ENCODE measurements at places on chromosomes 4 and X.

GRCh38 chr4:8894424-8894816, 22.8 kb upstream of the HMX1 start:
- DNase-seq = no peak

GRCh38 chr4:27684610-27685011, 824.0 kb downstream of the STIM2 start:
- DNase-seq = peak; percentile 39

DNA sequence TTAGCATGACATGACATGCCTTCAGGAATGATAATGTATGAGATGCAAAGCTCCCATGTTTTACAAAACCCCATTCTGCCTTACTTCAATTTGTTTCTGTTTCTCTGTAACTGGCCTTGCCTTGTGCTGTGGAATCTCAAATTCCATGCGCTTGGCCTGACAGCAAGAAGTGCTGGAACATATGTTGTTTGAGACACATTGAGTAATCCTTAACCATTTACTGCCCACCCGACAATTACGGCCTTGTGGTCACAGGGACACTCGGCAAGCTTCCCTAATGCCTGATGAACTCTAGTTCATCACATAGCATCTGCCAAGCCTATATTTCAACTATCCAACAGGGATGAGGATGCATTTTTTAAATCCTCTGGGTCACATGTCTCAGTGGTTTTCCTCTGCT, 226.4 kb upstream of the CASK start:
- DNase-seq = peak; percentile 71

DNA sequence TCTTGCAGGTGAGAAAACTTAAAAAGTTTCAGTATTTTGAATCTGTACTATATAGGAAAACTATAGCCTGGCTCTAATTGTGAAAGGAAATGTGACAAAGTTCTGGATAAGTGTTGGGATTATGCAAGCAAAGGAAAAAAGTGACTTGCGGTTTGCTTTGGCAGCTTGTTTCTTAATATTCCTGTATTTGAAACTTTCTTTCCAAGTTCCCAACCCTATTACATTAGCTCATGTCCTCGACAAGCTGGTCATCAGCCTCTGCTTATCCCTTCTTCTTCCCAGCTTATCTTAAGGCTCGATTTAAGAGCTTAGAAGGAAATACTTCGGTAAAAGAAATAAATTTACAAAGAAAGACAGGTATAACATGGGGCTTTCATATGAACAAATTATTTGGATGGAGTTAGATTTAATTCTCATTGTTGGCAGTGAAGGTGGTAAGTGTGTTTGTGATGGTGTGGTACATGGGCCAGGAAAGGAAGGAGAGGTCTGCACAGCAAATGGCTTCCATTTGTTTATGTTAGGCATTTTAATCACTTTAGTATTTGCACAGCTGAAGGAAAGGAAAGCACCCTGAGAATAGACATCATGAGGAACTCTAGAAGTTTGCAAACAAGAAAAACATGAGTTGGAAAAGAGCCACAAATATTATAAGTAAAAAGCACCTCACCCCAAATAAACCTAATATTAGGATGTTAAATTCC, 5.1 kb upstream of the MYOZ2 start:
- DNase-seq = no peak

- no peak for DNase-seq
Observed at GRCh38 chrX:38055170-38055847, 49.0 kb downstream of the SYTL5 start.

DNA sequence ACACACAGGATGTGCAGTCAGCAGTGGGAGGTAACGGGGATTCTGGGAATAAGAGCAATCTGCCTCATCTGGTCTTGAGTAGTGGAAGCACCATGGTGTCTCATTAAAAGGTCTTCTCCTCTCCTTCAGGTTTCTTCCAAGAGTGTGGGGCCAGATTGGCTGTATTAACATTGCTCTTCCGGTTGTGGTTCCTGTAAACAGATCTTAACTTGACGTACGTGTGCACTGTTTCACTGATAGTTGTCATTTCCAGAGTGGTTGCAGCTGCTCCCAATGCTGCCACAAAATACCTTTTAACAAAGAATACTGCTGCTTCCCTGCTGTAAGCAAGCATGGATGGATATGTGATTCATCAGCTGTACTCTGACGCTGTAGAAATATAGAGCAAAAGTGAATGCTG, 1443.4 kb upstream of the TENM3 start:
- DNase-seq = no peak

- peak; percentile 25 for DNase-seq
Observed at GRCh38 chr4:174089711-174090110, 193.8 kb downstream of the FBXO8 start.

- peak; percentile 87 for DNase-seq
Observed at GRCh38 chr4:140092094-140092851, 61.7 kb downstream of the MAML3 start.

DNA sequence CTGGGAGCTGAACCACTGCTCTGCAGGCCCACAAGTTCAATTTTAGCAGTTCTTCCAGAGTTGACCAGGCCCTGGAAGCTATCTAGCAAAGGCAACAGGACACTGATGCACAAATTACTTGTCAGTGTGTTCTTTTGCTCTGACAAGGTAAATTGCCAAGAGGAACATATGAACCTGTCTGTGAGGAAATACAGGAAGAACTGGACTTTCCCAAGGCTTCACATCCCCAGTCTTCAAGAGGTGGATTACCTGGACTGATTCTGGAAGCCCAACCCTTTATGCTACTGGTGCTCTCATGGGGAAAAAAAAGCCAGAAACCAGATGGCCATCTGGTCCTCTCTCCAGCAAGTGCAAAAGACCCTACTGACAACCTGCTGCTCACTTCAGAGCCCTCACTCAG, 1.9 kb upstream of the TMEM185A start:
- DNase-seq = no peak

- no peak for DNase-seq
Observed at GRCh38 chrX:19721726-19722370, 165.6 kb downstream of the SH3KBP1 start.

GRCh38 chrX:153763989-153764755, at the start of gene PLXNB3:
TSS of gene PLXNB3 (plus strand) at chrX:153764249. CDS start at chrX:153765536, 1,287 bp downstream.
- DNase-seq = peak; percentile 69

DNA sequence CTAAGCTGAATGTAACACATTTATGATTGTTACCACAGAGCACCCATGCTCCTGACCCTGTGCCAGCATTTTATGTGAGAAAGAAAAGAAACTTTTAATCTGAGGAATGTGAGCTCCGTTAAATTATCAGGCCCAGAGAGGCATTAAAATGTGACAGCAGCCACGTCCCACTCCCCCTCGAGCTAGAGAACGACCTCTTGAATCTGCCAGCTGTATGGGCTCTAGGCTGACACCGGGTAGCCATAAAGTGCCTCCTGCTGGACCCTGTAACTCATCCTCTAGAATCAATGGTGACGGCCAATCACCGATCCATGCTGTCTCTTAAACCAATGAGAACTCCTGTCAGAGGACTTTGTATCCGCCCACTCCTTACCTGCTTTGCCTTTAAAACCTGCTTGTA, 110.2 kb upstream of the ADRA2C start:
- no peak for DNase-seq

DNA sequence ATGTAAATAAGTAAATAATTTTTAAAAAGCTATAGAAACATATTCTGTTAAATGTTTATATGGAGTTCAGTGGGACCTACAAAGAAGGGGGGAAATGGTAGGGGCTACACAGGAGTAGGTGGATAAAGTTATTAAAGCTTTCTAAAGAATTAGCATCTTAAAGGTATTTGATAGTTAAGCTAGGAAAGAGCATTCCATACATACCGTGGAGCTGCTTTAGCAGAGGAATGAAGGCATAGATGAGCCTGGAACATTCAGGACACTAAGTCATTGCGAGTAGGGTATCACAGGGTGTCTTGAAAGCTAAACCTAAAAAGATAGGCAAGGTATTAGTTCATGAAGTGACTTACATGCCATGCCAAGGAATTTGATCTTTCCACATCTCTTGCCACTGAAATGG, 60.4 kb downstream of the SLC10A6 start:
- no peak for DNase-seq

GRCh38 chr4:183627979-183628588, 30.9 kb downstream of the RWDD4 start:
- peak; percentile 44 for DNase-seq

DNA sequence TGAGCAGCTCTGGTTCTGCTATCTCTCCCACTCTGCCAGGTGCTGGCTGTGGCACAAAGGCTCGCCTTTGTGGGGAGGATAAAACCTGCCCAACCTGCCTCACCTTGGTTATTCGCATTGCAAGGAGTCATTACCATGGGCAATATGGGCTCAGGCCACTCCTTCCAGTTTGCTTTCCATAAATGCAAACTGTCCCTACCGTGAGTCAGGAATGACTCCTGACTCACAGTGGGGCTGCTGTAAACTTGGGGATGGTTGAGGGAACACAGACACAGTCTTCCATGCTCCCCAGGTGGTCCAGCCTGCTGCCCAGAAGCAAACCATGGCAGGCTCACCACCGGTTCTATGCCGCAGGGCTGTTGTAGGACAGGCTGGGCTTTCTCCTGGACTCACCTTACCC, 36.1 kb downstream of the COQ2 start:
- DNase-seq = no peak

DNA sequence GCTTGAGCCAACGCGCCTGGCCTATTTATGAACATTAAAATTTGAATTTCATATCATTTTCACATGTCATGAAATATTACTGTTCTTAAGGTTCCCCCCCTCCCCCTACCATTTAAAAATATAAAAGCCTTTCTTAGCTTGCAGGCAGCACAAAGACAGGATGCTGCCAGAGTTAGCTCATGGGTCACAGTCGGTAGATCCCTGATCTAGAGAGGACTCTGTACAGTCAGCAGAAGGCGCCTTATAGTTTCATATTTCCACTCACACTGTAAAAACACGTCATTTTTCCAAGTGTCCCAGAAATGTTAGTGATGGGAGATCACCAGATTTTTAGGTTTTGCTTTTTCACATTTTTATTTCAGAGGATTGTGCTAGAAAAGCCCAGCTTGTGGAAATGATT, 12.2 kb downstream of the NOCT start:
- DNase-seq = no peak

- no peak for DNase-seq
Observed at GRCh38 chrX:67749536-67749935, 205.7 kb downstream of the AR start.

GRCh38 chr4:89203902-89204301, 92.6 kb downstream of the TIGD2 start:
- DNase-seq = no peak

DNA sequence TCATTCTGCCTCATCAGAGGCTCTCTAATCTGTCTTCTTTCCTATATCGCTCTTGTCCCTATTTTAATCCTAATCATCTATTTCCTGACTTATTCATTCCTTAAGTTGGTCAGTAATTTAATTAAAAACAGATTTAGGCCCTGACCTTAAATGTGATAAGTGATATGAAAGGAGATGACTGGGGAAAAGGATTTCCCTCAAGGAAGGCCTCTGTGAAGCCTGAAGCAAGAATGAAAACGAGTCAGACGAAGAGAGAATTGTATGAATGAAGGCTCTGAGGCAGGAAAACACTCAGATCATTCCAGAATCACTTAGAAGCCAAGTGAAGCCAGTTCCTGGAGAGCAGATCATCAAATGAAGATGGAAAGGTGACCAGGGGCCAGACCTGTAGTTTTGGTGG, 22.1 kb downstream of the PKD2 start:
- no peak for DNase-seq

DNA sequence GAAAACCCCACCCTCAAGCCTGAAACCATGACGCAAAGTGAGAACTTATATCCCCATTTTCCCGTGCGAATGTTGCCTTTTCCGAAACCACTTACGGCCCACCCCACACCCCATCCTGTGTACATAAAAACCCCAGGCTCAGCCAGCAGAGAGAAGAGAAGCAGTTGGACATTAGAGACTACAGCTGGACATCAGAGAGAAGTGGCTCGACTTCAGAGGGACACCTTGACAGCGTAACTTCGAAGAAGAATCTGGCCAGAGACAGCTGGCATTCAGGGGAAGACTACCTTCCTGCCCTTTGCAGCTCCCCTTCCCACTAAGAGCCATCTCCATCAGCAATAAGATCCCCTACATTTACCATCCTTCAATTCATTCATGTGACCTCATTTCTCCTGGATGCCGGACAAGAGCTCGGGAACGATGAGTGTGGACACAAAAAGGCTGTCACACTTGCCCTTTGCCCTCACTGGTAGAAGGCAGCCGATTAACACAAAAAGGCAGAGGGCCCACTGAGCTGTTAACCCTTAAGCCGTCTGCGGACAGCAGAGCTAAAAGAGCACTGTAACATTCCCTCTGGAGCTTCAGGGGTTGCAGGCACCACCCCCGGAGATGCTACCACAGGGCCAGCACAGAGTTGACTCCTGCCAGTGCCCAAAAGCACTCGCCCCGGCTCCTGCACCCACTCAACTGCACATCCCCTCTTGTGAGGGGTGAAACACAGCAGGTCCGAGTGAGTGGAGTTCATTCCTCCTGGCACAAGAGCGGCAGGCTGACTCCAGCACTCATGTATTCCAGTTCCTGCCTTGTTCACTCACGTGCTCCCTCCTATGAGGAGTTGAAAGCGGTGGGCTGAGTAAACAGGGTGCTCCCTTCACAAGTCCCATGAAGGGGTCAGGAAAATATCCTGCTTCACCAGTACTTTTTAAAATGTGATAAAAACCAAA, 7.5 kb downstream of the CHM start:
- no peak for DNase-seq

- DNase-seq = peak; percentile 38
Observed at GRCh38 chr4:181528570-181529184, 714.5 kb upstream of the TENM3 start.

GRCh38 chr4:86554646-86555045, 39.5 kb upstream of the PTPN13 start:
- DNase-seq = no peak

- no peak for DNase-seq
Observed at GRCh38 chr4:154836513-154836912, 55.4 kb downstream of the RBM46 start.

- DNase-seq = no peak
Observed at GRCh38 chr4:176226736-176227135, 31.4 kb upstream of the SPATA4 start.

GRCh38 chr4:144634978-144635747, 10.8 kb upstream of the HHIP start:
- no peak for DNase-seq

DNA sequence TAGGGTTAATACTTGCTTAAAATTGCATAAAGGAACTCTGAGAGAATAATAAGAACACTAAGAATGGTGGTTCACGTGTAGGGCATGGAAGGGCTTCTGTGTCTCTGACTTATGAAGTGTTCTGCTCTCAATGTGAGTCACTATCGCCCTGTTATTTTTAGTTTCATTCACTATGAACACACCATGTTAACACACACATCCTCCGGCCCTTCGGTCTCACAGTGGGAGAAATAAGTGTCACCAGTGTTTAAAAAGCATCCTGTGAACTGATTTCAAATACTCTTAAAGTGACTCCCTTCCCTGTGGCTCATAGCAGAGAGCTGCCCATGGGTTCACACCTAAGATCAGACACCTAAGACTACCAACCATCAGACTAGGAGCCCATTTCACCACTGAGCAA, 33.8 kb upstream of the FGFBP2 start:
- no peak for DNase-seq

Data from NCI-H524 (cell line).